ENCODE measurements at places on chromosomes 4 and X.

GRCh38 chrX:100395781-100396180 is 14.3 kb downstream of the PCDH19 start:
- no peak for DNase-seq

DNA sequence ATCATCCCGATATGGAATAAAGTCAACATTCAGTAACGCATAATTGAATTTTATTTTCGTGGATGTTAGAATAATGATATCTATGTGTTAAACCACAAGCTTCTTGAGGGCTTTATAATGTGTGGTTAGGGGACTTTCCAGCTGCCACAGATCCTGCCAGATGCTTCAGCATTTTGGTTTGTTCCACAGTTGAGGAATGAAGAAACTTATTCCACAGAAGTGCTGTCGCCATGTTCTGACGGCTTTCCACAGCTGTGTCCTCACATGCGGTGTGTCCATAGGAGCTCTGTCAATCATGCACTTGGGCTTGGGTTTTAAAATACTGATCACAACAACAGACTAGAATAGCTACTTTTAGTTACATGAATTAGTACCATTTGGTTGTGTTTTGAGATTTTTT is 411.9 kb downstream of the TRIML1 start:
- DNase-seq: no peak

- DNase-seq: no peak
These were observed 34.9 kb downstream of the GYG2 start for GRCh38 chrX:2863646-2864045.

GRCh38 chrX:37802028-37802427 is 22.2 kb downstream of the CYBB start:
- no peak for DNase-seq

DNA sequence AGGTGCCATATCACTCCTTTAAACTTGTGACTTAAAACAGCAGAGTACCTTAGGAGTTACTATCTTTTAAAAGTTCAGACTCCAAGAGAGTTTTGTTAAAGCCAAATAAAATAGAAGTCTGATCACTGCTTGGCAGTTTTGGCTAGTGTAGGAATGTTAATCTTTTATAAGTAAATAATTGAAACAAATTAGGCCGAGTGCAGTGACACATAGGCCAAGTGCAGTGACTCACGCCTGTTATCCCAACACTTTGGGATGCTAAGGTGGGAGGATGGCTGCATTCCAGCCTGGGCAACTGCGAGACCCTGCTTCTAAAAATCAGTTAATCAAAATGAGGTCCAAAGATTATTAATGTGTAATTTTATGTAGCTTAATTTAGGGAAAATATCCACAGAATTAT is 37.2 kb downstream of the WDR44 start:
- no peak for DNase-seq

GRCh38 chr4:154329939-154330338 is 161.7 kb downstream of the DCHS2 start:
- peak; percentile 89 for DNase-seq

GRCh38 chr4:139214039-139214534 is 37.1 kb upstream of the ELF2 start:
- DNase-seq: peak; percentile 9

DNA sequence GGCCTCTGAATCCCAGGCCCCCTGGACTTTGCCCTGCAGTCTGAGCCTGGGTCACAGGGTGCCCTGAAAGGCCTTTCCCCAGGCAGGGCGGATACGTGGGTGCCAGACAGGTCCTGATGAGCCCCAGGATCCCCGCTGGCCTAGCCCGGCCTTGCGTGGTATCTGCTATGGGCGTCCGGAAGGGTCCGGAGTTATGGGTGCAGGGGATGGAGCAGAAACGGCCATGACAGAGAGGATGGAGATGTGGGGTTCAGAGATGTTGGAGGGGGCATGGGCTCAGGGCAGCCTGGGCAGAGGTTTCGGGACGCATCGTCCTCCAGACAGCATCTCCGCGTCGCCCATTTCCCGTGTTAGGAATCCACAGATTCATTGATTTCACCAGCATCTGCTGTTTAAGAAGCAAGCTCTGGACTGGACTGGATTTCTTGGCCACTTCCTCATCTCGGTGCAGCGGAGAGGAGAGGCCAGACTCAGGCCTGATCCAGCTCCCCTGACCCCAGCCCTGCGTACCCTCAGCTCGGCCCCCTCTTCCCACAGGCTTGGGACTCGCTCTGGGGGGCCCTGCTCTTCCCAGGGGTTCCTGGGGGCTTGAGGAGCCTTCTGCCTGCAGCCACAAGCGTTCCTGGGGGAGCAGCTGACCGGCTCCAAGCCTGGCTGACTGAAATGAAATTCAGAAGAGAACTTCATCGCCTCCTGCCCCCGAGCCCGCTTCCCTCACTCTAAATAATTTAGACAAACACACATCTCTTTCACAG is 86.9 kb upstream of the ADRA2C start:
- no peak for DNase-seq

GRCh38 chrX:21745756-21746155 is 12.2 kb downstream of the SMPX start:
- DNase-seq: peak; percentile 3

GRCh38 chr4:87961993-87962392 is 13.5 kb upstream of the SPP1 start:
- DNase-seq: peak; percentile 6

GRCh38 chrX:53241558-53241957 is 16.6 kb upstream of the KDM5C start:
- no peak for DNase-seq

- peak; percentile 9 for DNase-seq
These were observed 24.2 kb downstream of the CXorf58 start for GRCh38 chrX:23932046-23932445.

GRCh38 chrX:132508834-132509233 is 20.0 kb upstream of the MBNL3 start:
- no peak for DNase-seq

- DNase-seq: no peak
These were observed 20.8 kb downstream of the PTPN13 start for GRCh38 chr4:86614865-86615264.

DNA sequence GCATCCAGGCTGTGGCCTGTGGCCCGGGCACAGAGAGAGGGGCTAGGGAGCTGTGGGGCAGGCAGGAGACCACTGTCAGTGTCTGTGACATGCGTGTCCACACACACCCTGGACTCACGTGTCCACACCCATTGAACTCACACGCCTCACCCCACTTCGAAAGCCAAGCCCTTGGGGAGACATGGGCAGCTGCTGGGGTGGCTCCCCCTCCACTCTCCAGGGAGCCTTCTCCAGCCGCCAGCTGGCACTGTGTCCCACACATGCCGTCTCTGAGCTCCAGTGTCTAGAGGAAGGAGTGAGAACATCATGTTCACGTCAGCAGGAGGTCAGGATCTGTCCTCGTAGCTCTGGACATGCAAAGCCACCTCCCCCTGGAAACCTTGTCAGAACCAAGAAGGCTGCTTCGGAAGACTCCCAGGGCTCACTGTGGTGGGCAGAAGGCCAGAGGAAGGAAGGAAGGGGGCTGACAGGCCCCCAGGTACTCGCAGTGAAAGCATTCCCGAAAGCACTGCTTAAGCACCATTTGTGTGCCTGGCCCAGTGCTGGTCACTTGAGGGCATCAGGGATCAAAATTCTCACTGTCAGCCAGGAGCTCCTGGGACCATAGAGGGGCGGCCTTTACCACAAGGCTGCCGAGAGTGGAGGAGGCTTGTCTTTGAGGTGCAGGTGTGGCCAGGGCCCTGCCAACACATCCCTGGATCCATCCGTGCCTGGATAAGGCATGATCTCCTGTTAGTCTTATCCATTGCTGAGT is 61.4 kb downstream of the HTRA3 start:
- peak; percentile 68 for DNase-seq

- DNase-seq: no peak
These were observed 99.8 kb upstream of the TEX13C start for GRCh38 chrX:125219852-125220251.

DNA sequence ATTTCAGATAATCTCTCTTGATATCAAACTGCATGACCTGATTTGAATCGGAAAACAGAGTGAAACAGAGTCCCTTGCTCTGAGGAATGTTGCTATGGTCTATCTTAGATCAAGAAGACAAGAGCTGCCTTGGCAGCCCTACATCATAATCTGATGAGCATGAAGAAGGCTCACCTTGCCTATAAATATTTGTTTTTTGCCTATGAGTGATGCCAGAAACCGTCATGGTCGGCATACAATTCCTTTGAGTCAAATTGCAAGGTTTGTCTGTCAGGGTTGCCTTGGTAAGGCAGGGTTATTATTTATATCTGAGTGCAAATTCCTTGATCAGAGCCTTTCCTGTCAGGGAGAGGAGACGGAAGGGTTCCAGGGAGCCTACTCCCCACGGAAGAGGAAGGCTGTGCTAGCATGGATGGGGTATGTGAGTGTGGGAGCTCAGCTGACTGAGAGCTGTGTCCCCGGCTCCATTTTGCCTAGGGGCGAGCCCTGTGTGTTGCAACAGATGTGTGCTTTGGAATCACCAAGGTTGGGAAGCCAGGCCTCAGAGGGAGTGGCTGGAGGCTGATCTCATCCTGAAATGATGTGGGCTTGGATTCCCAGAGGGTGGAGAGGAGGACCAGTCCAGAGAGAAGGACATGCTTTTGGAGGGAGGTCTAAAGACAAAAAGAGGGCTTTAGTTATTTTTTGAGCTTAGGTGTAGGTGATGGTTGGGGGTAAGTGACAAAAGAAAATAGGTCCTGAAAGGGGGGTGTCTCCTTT is 43.6 kb downstream of the RTL9 start:
- peak; percentile 62 for DNase-seq

DNA sequence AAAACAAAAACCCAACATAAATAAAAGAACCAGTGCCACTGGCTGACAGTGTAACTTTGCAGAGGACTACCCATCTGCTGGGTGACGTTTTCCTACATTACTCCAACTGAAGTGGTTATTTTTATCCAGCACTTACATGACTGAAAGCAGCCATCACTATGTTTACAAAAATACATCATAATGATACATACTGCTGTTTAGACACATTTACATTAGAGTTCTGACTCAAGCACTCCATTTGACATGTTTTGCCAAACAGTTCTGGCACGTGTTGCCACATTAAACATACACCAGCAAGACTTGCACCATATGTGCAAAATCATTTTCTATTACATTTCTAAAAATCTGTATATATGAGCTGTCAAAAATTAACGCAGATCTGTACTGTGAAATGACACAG is 39.6 kb downstream of the BEND4 start:
- no peak for DNase-seq

DNA sequence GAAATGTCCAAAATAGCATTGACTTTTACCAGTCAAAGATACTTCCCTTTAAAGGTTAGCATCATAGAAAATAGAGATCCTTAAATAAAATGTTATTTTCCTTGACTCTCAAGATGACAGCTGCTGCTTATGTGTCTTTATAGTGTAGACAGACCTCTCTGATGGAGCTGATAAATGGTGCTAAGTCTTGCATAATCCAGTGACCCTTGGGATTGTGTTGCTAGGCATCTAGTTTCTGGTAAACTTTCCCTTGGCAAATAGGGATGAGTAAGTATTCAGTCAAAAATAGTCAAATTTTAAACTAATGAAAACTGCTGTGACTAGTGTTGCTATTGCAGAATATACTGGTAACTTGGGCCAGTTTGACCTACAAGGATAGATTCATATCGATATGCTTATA is 53.6 kb downstream of the MBNL3 start:
- peak; percentile 24 for DNase-seq

DNA sequence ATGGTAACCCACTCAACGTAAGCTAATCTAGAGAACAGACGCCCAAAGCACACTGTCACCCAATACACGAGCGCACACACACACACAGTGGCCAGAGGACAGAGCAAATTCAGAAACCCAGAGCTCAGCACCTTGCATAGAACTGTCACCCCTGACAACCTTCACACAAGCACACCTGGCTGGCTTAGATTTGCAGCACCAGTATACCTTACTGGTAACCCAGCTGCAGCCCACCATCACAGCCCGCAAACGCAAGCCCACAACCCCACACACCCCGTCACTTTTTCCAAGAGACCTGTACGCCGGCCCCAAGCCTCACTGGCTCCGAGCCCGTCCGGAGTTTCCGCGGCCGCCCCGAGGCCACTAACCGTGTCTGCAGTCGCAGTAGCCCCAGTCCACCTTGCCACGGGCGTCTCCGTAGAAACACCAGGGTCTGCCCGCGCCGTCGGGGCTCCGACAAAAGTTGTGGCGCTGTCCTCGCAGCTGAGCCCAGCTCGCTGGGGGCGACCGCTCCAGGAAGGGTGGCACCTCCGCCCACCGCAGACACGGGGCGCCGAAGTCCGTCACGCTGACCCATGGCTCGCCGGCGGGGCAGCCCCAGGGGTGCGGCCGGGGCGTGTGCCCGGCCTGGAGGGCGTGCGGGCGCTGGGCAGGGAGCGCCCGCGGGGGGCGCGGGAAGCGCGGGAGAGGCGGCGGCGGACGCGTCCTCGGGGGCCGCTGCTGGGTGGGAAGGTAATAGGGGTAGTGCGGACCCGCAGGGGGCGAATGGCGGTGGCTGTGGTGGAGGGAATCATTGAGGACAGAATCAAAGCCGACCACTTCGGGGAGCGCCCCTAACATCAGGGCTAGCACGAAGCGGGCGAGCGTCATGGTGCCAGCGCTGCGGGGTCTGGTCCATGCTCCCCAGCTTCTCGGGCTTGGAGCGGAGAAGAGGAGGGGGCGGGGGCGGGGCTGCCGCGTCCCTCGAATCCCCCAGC is 664 bp downstream of the PRSS12 start:
- peak; percentile 80 for DNase-seq

- no peak for DNase-seq
These were observed 127.9 kb downstream of the SHROOM3 start for GRCh38 chr4:76562836-76563453.

DNA sequence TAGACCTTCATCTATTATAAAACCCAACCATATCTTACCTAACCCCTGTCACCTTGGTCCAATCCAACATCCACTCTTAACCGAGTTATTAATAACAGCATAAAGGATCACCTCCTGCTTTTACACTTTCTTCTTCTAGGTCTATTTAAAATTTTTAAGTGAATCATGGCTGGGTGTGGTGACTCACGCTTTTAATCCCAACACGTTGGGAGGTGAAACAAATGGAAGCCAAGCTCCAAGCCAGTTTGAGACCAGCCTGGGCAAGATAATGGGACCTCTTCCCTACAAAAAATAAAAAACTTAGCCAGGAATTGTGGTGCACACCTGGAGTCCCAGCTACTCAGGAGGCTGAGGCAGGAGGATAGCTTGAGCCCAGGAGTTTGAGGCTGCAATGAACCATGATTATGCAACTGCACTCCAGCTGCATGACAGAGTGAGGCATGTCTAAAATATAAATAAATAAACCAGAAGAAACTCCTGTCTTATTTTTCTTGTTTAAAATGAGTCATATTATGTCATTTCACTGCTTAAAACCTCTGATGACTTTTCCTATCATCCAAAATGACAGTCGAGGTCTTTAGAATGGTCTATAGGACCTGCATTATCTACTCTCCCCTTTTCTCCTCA is 188.4 kb downstream of the GASK1B start:
- no peak for DNase-seq

DNA sequence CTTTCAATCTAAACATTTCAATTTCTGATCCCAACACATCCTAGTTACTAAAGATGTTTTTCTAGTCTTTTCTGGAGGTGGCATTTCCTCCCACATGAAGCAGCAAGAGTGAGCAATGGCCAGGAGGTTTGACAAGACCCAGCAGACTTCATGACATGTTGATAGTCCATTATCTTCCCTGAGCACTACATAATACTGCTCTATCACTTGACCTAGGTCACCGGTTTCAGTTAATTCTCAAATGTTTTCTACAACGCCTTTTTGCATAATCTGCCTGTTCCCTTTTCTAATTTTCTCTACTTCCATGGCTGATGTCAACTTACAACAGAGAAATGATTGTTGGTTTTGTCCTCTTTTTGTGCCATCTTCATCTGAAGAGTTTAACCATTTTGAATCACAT is 62.0 kb upstream of the GPRIN3 start:
- no peak for DNase-seq
